ENCODE measurements at places on chromosomes 4 and X. TPM values are rescaled to one million over a fixed set of nuclear protein-coding genes. Genes with fewer than 3 reads are reported as not detected.

The MND1 gene
- total RNA-seq: 4.2 TPM

The SCRG1 gene
- total RNA-seq: not detected

The MOB1B gene
- total RNA-seq: 17.9 TPM

- no peaks in the 10 kb centered on the region for H3K27me3 ChIP-seq
- no peak for DNase-seq
- H3K27ac ChIP-seq: no peak overlapping the region
- no peak overlapping the region for H3K4me3 ChIP-seq
- H3K4me1 ChIP-seq: peaks cover 17% of the 10 kb centered on the region
These were observed 55.2 kb downstream of the HTRA3 start for GRCh38 chr4:8324640-8325239.

GRCh38 chrX:10048076-10048475 is 80.9 kb downstream of the CLDN34 start:
- no peak overlapping the region for H3K4me3 ChIP-seq
- no peaks in the 10 kb centered on the region for H3K27me3 ChIP-seq
- no peaks in the 10 kb centered on the region for H3K36me3 ChIP-seq

GRCh38 chr4:183635321-183635720 is 23.7 kb downstream of the RWDD4 start:
- no peak overlapping the region for H3K27ac ChIP-seq
- no peak for DNase-seq
- no peaks in the 10 kb centered on the region for H3K36me3 ChIP-seq

- peak overlapping the region; percentile 83 for H3K27ac ChIP-seq
- H3K4me1 ChIP-seq: no peaks in the 10 kb centered on the region
- no peaks in the 10 kb centered on the region for H3K36me3 ChIP-seq
- H3K27me3 ChIP-seq: no peaks in the 10 kb centered on the region
These were observed 5.6 kb downstream of the PCDH18 start for GRCh38 chr4:137526681-137527080.

GRCh38 chrX:20320461-20321159 is 53.9 kb upstream of the RPS6KA3 start:
- no peaks in the 10 kb centered on the region for H3K27me3 ChIP-seq
- no peak overlapping the region for H3K4me3 ChIP-seq

DNA sequence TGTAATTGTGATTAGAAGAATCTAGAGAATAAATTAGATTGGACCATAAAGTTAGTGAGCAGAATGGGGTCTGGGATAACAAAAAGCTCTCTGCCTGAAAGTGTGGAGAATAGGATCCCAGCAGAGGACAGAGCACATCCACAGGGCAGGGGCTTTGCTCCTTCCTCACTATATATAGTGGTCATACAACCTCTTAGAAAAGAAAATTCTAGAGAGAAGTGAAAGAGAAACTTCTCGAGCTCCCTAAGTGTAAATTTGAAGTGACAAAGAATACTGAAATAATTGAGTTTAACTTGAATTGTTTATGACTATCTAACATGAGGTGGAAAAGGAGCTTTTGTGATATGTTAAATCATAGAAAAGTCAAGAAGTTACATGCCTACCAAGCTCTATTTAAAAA is 14.9 kb downstream of the ADAM29 start:
- H3K27ac ChIP-seq: no peak overlapping the region
- H3K4me3 ChIP-seq: no peak overlapping the region
- H3K4me1 ChIP-seq: no peaks in the 10 kb centered on the region
- no peaks in the 10 kb centered on the region for H3K36me3 ChIP-seq
- no peak for DNase-seq

GRCh38 chr4:185254434-185254833 is 45.0 kb downstream of the SNX25 start:
- no peak for DNase-seq
- H3K4me3 ChIP-seq: no peak overlapping the region
- H3K27me3 ChIP-seq: no peaks in the 10 kb centered on the region
- H3K36me3 ChIP-seq: no peaks in the 10 kb centered on the region
- H3K4me1 ChIP-seq: no peaks in the 10 kb centered on the region
- H3K27ac ChIP-seq: no peak overlapping the region

GRCh38 chr4:162392946-162393345 is 229.1 kb upstream of the FSTL5 start:
- H3K27ac ChIP-seq: no peak overlapping the region
- no peaks in the 10 kb centered on the region for H3K36me3 ChIP-seq
- H3K4me3 ChIP-seq: no peak overlapping the region
- no peaks in the 10 kb centered on the region for H3K27me3 ChIP-seq
